ENCODE measurements at places on chromosomes 16 and 17.

DNA sequence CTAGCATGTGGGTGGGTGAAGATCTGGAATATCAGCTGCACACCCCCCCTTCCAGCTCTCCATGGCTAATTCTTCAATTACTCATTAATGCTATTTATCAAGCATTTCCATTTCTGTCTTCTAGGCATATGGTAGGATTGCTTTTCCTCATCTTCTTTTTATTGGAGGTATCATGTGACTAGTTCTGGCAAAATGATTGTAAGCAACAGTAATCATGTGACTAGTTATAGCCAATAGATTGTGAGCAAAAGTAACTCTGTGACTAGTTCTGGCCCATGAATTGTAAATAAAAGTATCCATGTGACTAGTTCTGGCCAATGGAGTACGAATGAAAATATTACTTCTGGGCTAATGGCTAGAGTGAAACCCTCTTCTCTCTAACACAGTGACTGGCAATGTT lies 107.0 kb upstream of the TMEM132E start:
- DNase-seq: no peak

GRCh38 chr16:51779240-51779639 lies 628.2 kb upstream of the SALL1 start:
- no peak for DNase-seq

- no peak for DNase-seq
Observed at GRCh38 chr16:47316442-47317015, 144.3 kb downstream of the ITFG1 start.

GRCh38 chr16:17313085-17313611 lies 157.6 kb downstream of the XYLT1 start:
- DNase-seq: peak; percentile 75

GRCh38 chr17:56121191-56122051 lies 31.9 kb upstream of the ANKFN1 start:
- DNase-seq: no peak

DNA sequence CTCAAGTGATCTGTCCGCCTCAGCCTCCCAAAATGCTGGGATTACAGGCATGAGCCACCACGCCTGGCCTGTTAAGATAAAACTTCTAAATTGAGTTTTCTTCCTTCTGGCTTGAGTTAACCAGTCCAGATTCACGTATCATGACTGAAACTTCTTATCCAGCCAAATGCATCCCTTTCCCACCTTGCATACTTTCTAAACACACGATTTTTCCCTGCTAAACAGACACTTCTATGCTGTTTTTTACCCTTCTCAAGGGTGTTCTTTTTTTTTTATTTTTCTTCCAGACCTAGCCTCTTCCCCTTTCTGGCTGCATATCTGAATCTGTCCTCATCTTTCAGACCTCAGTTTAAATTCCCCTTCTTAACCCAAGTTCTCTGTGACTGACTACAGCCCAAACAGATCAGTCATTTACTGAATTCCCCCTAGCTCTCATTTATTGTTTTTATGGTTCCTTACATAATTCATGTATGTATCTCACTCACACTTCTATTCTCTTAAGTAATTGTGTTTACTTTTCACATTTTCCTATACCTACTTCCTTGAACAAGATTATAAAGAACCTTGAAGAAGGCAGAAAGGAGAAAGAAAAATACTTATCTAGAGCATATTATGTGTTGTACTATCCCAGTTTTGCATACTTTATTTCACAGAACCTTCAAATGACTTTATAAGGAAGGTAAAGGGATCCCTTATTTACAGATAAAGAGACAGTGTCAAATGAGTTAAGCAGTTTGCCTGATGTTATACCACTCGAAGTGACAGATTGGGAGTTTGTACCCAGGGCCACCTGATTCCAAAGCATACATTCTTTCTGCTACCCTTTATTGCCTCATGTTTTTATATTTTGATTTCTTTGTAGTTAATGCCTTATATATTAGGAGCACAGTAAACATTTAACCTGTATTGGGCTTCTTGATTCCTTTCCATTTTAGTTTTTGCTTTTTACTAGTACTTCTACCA lies 5.2 kb downstream of the EVI2B start:
- no peak for DNase-seq

GRCh38 chr17:80899402-80900268 lies 92.0 kb upstream of the CHMP6 start:
- DNase-seq: no peak

DNA sequence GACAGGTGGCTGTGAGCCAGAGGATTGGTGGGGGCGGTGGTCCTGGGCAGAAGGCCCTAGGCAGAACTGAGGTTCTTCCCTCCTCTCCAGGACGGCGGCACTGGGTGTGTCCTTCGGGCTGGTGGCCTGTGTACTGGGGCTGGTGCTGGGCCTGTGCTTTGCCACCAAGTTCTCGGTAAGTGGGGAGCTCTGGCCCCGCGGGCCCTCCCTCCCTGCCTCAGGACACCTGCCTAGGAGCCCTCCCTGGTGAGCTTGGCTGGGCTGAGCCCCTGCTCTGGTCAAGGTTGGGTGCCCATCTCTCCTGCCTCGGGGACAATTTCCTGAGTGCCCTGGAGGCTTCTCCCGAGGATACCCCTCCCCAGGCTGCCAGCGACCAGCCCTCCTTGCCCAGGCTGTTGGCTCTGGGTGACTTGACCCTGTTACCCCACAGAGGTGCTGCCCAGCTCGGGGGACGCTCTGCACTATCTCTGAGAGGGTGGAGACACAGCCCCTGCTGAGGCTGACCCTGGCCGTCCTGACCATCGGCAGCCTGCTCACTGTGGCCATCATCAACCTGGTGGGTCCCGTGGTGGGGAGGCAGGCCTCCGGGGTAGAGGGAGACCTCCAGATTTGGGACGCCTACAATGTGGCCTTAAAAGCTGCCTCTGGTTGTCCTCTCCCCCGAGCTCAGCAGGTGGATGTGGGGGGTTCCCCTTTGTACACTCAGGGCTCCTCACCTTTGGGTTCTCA lies 42.0 kb downstream of the ADCY7 start:
- no peak for DNase-seq

GRCh38 chr17:31533546-31534155 lies 142.2 kb downstream of the RAB11FIP4 start:
- no peak for DNase-seq

- no peak for DNase-seq
Observed at GRCh38 chr17:50559674-50560184, 786 bp upstream of the CACNA1G start.

DNA sequence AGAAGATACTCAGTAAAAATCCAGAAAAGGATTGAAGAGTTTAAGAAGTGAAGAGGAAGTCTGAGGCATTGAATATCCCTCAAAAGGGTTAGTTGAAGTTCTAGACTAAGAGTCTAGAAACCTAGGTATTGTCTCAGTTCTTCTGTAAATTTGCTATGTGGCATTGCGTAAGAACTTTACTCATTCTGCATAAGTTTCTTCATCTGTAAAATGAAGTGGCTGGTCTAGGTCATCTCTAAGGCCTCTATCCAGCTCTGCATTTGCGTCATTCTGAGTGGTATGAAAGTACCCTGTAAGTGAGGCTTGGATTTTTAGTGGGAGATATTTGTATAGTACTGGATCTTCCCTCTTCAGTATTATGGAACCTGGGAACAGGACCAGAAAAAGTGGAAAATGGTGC lies 130.2 kb downstream of the MYO1D start:
- no peak for DNase-seq

- no peak for DNase-seq
Observed at GRCh38 chr17:78127888-78128550, 536 bp downstream of the TMC6 start.

DNA sequence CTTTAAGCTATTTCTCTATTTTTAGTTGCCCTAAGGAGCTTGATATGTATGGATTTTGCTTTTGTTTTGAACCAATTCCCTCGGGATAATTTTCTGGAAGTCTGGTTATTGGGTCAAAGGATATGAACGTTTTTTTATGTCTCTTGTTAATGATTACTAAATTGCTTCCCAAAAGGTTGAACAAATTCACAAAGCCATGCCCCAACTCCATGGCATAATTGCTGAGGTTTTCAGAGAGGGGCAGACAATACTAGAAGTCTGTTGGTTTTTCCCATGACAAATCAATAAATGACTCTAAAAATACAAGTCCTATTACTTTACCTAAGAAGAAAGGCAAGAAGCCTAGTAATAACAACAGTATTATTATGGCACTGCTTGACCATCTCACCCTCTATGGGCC lies 11.4 kb upstream of the AKAP1 start:
- no peak for DNase-seq

- no peak for DNase-seq
Observed at GRCh38 chr16:87531418-87531817, 38.6 kb upstream of the ZCCHC14 start.

DNA sequence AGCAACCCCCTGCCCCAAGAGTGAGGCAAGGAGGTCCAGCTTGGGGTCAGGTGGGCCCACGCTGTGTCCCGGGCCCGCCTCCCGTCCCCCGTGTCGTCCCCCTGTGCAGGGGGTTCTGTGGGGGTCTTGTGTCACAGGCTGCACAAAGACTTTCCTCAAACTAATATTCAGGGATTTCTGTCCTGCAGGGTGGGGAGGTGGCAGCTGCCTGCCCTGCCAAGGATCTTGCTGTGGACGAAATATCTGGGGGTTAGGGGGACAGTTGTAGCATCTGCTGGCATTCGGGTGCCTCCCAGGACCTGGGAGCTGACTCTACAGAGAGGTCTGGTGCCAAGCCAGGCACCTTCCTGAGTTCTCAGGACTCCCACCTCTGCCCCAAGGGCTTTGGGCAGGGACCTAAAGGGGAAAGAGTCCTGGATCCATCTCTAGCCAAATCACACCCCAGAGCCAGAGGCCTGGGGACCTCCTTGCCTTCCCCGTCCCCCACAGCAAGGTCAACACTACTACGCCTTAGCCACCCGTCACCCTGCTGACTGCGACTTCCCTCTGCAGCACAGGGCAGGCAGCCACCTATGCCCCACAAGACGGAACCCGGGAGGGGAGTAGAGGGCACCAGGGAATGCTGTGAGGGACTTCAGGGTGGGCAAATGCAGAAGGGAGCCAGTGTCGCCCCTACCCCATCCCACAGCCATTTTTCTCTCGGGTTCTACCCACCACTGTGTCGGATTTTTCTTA lies 59.3 kb downstream of the TMEM132E start:
- no peak for DNase-seq

- no peak for DNase-seq
Observed at GRCh38 chr17:45234641-45235415, 13.1 kb downstream of the FMNL1 start.

GRCh38 chr16:22188595-22189442 lies 17.3 kb upstream of the EEF2K start:
- DNase-seq: peak; percentile 74

GRCh38 chr17:61076621-61077031 lies 323.0 kb upstream of the TBX2 start:
- DNase-seq: no peak
